Central memory CD4-positive, alpha-beta T cell (primary cell): ENCODE measurements at places on chromosomes 1 and 21.

DNA sequence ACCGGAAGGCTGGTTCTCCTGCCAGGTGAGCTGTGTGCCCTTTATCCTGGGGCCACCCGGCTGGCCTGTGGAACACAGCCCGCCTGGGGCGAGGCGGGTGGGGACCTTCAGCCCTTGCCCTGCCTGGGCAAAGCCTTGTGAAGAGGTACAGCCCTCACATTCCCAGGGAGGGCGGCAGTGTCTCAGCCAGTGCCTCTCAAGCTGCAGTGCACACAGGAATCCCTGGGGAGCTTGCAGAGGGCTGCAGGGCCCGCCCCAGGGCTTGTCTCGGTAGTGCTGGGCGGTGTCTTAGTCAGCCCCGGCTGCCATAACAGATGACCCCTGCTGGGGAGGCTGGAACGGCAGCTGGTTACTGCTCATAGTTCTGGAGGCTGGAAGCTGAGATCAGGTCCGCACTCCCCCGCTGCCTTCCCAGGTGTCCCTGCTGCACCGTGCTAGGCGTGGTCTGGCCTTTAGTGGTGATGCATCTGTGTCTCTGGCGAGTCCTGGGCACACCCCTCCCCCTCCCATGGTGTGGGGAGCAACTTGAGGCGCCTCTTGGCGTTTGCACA, 12.6 kb downstream of the DFFB start:
- no peak for DNase-seq

DNA sequence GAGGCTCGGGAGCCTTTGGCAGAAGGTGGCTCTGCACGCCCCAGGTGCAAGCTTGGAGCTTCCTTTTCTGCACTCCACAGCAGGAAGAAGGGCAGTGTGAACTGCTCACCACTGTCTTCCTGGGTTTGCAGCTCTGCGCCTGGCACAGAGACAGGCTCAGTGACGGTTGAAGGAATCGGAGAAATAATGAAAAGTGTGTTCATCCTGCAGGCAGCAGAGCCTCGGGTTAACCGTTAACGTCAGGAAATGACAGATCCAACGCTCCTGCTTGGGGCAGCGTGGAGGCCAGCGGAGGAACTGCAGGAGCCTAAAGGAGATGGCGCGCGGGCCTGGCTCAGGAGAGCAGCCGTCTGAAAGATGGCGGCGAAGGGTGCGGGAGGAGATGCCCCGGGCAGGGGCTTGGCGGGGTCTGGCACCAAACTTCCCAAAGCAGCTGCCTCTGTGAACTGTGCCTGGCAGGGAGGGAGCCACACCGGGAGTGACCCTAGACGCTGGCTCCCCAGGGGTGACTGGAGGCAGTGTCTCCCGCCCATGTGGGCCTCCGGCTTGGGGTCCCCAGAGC, 10.9 kb upstream of the SAMD11 start:
- DNase-seq: no peak

- no peak for DNase-seq
These were observed 347.6 kb upstream of the AJAP1 start for GRCh38 chr1:4306559-4307467.

DNA sequence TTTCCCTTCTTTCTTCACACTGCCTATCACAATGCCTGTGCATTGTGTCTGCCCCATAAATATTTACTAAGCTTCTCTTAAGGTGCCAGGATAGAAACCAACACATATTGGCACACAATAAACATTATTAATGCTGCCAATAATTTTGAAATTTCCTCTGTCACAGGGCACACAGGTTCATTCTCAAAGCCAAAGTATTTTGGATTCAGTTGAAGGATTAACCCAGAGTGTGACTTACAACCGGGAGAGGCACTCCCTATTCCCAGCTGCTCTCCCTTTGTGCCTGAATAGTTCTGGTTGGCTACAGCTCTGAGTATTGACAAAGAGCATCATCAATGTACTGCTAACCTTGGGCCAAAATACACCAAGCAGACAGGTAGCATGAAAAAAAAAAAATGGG, 46.6 kb upstream of the ATP1A1 start:
- no peak for DNase-seq

- no peak for DNase-seq
These were observed 21.3 kb upstream of the MNDA start for GRCh38 chr1:158809862-158810261.

DNA sequence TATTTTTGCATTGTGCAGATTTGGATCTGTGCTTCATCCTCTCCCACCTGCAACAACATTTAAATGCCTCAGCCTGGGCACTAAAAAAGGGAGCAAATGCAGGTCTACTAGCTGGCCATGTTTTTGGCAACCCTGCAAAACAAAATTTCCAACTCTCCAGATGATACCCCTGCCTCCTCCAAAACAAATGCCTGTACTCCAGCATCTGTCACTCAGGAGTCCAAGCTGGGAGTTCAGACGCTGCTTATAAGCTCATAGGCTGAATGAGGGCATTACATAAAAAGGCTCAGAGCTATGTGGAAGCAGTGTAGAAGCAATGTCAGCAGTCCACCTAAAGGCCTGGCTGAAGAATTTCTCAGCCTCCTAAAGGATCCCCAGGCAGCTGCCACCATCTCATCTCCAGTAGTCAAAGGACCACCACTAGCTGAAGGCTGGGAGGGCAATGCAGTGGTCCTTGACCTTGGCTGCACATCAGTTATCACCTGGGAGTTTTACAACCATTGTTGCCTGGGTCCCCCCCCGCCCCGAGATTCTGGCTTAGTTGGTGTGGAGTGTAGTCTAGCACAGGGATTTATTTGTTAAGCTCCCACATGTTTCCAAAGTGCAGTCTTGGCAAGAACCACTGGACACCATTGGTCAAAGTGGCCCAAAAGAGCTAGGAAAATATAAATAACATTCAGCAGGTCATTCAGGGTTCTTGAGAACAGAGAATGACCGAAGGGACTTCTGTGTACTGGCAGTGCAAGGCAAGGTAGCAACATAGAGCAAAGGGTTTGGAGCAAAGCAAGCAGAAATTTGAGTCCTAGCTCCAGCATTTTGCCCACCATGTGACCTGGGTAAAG, 57.2 kb downstream of the ITPKB start:
- DNase-seq: no peak

GRCh38 chr1:78787544-78787943, 137.9 kb downstream of the IFI44 start:
- no peak for DNase-seq

GRCh38 chr1:180188091-180188506, 33.4 kb downstream of the QSOX1 start:
- no peak for DNase-seq

- no peak for DNase-seq
These were observed 3.8 kb downstream of the RIMS3 start for GRCh38 chr1:40661678-40662077.

DNA sequence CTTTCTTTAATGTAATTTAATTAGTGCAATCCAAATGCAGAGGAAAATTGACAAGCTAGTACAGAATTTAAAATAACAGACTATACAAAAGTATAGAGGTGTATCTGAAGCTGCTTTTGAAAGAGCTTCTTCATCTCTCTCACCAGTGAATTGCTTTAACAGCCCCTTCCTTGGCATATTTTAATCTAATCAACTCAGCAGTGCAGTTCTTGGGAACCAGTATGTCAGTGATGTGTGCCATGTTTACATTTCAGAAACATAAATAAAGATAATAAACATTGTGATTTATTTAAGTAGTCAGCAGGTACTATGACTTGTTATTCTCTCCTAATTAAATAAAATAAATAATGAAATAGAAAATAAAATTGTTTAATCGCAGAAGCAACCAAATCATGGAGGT, 1260.6 kb downstream of the NCAM2 start:
- DNase-seq: no peak

DNA sequence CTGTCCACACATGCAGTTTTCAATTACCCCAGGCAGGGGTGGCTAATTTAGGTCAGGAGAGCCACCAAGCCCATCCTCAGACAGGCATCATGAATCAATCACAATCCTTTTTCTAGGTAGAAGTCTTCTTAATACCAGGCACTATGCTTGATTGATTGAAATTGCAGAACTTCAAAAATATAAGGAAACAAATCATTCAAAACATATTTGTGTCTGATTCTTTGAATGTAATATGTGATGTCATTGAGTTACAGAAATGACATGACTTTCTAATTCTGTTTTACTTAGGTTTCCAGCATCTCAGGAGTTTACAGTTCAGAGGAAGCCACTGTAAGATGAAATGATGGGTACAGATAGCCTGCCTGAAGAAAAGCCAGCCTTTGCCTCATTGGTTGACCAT, 26.7 kb downstream of the RXRG start:
- DNase-seq: no peak

DNA sequence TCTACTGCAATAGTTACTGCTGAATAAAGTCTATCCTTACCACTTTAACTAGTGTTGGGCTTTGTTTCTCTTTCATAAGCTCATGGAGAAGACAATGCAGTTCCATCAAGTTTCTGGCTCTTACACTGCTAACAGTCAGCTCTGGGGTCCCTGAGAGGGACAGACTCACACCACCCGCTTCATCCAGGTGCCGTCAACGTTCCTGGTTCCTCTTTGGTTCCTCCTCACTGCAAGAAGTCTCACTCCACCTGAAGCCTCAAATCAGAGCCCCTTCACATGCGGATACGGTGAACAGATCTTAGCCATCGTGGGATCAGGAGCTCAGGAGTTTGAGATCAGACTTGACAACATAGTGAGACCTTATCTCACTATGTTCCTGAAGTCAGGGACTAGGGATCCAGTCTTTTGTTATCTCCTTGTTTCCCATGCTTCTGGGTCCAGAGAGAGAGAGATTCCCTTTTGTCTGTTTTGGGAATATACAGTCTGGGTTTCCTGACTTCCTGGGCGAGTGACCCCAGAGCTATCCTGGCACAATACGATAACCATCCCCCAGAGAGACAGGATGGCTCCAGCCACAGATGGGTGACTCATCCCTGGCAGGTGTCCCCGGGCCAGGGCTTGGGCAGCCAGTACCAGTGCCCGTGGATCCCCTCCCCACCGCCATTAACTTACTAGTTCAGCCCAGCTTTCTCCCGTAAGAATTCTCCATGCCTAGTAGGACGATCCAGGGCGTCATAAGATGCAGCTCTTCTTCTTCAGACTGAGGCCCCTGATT, 14.3 kb upstream of the PCP4 start:
- DNase-seq: no peak

GRCh38 chr1:42171679-42172266, 7.2 kb upstream of the GUCA2A start:
- DNase-seq: no peak
